CD4-positive, alpha-beta T cell treated with Interleukin-1 beta for 1 hour (primary cell): ENCODE measurements at places on chromosomes 2 and 18.

DNA sequence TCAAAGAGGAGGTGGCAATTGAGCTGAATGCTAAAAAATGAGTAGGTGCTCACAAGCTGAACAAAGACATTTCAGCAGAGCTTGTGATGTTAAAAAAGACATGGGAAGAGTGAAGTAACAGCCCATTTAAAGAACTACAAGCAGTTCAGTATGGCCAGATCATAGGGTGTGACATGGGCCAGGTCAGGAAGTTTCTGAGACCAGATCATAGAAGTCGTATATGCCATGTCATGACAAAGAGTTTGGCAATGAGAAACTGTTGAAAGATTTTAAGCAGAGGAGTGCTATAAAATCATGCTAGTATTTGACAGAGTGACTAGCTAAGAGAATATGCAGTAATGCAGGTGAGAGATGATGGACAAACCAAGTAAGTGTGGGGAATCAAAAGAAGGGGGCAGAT lies 7.3 kb upstream of the PELI1 start:
- no peak for DNase-seq

DNA sequence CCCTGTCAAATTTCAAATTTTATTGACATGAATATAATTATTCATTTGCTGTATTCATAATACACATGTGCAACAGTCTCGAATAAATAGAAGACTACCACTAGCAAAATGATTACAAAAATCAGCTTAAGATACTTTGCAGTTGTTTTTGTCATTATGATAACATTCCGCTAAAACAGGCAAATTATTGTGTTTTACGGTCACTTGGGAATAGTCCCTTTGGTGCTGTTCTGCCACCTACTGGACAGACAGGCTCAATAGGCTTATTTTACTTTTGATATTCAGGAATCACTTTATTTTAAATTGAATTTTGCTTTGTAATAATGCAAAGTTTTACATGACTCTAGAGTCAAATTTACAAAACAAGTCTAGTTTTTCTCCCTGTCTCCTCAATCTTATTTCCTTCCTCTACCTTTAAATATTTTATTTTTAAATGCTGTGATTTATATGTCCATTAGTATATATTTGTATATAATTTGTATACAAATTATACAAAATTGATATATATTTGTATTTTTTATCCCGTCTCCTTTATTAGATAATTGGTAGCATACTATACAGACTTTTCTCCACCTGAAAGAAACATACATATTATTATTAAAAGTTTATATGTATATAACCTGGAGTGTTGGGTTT lies 456.3 kb downstream of the DLGAP1 start:
- no peak for DNase-seq

GRCh38 chr2:237639052-237639835 lies 11.9 kb downstream of the LRRFIP1 start:
- DNase-seq = no peak

- DNase-seq = peak; percentile 94
Measured at GRCh38 chr18:80108739-80109675, at the start of gene ADNP2. Gene ADNP2 (plus strand): TSS chr18:80109262. CDS start chr18:80117543, 8,281 bp downstream.

DNA sequence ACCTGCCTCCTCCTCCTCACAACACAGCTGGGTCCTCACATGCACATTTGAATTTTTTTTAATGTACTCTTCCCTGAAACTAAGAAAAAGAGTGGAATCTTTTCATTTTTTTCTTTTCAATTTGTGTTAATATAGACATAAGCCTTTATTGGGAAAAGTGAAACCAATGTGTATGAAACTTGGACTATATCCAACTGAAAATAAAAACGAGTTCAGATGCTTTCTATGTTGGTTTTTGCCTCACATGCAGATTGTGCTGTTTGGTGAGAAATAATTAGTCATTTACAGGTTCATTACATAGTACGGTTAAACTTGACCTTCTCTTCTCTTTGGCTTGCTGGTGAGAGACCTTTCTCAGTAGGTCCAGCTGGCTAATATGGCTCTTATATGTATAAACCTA lies 515.2 kb upstream of the FANCL start:
- no peak for DNase-seq

GRCh38 chr2:136151021-136151971 lies 33.3 kb upstream of the CXCR4 start:
- no peak for DNase-seq

GRCh38 chr2:110828330-110828729 lies 96.0 kb downstream of the ACOXL start:
- no peak for DNase-seq

- no peak for DNase-seq
Measured at GRCh38 chr2:11073251-11073650, 82.0 kb upstream of the SLC66A3 start.

GRCh38 chr2:129862668-129863067 lies 116.8 kb upstream of the RAB6C start:
- no peak for DNase-seq

DNA sequence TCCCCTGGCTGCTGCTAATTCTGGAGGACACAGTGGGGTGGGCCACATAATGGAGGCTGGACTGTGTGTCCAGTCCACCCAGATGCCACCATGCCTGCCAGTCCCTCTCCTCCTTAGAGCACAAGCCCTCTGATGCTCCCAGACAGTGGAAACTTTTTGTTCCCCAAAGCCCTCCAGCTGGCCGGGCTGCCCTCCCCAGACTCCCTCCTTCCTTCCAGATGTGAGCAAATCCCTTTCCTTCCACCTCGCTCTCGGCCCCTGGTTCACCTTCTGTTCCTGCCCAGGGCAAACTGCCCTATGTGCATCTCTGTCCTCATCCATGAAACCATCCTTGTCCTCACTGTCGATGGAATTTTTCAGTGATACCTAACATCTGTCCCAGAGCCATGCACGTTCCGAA lies 33.9 kb downstream of the LRRFIP1 start:
- no peak for DNase-seq

DNA sequence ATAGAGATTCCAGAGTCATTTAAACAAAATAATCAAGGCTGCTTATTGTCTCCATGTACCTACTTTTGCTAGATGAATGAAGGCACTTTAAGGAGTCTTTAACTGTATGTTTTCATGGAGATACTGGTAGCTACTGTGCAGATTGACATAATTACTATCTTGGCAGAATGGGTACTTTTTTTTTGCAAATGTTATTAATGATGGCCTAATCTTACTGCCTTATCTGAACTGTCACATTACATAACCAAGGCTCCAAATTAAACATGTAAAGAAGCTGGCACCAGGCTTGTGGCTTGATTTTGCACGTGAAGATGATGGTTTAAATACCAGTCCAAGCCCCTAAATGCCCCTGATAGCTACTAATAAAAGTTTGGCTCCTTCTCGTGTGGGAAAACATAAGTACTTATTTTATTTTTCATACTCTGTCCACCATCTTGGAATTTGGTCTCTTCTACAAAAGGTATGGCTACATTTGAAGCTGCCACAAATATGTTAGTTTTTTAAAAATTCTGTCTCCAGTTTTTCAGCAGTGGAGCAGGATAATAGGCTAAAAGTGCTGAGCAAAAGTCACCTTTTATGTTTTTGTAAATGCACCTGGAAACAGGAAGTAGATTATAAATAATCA lies 4.1 kb downstream of the TRIB2 start:
- DNase-seq = no peak

DNA sequence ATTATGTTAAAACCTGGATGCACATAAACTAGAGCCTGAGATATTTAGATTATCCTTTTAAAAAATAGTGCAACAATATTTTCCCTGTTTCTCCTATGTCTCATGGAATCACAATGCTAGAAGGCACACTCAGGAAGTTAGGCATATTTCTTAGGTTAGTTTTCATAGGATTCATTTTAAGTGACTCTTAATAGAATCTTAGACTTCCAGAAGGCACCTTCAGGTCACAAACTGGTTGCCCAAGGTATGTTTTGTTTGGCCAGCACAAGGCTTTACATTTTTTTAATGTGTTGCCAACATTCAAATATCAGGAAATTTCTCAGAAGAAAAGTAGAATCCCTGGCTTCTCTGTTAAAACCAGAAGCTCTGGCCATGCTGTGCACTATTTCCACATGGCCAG lies 129.3 kb downstream of the LNPK start:
- no peak for DNase-seq

DNA sequence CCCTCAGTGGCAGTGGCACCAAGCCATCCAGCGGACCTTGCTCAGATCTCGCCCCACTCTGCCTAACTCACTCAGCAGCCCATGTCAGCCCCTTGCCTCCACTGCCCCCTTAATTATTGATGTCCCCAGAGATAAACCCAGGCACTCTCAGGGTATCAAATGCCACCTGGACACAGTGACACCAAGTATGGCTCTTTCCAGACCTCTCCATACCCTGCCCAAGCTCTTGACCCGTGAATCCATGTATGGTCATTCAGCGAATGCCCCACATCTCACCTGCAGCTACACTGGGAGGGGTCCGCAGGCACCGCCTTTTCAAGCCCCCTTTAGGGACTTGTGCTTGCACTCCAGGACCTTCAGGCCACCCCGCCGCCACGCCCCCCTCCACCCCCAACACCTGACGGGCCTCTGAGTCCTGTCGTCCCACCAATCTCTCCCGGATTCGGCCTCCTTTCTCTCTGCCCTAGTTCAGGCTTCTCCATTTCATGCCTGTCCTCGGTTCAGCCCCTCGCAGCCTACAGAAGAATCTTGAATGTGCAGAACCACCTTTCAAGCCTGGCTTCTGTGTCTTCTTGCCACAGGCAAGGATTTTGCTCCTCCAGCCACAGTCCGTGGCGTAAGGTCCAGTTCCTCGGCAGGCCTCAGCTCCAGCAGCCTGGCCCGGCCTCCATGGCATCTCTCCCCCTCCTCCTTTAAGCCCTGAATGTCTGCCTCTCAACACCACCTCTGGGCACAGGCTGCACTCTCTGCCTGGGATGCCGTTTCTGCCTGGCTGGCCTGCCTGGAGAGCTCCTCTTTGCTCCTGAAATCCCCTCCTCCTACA lies 54.1 kb upstream of the ODC1 start:
- no peak for DNase-seq
